ENCODE measurements at places on chromosomes 12 and 14.

DNA sequence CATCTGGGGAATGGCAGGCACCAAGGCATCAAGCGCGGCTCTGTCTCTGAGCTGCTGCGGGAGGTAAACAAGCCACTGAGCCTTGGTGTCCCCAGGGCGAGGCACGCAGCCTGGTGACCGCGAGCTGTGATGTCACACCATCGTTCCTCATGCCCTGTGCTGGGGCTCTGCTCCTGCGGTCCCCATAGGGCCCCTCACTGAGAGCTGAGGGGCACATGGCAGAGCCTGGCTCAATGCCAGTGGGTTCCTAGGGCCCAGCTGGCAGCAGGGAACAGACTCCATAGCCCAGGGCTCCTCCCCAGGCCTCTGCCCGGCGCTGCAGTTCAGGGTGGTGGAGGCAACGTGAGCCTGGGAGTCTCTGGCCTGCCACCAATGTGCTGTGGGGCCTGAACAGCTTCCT, 22.6 kb downstream of the CHGA start:
- peak; percentile 74 for DNase-seq

- DNase-seq, result no peak
Measured at GRCh38 chr12:67702136-67702535, 53.6 kb downstream of the DYRK2 start.

DNA sequence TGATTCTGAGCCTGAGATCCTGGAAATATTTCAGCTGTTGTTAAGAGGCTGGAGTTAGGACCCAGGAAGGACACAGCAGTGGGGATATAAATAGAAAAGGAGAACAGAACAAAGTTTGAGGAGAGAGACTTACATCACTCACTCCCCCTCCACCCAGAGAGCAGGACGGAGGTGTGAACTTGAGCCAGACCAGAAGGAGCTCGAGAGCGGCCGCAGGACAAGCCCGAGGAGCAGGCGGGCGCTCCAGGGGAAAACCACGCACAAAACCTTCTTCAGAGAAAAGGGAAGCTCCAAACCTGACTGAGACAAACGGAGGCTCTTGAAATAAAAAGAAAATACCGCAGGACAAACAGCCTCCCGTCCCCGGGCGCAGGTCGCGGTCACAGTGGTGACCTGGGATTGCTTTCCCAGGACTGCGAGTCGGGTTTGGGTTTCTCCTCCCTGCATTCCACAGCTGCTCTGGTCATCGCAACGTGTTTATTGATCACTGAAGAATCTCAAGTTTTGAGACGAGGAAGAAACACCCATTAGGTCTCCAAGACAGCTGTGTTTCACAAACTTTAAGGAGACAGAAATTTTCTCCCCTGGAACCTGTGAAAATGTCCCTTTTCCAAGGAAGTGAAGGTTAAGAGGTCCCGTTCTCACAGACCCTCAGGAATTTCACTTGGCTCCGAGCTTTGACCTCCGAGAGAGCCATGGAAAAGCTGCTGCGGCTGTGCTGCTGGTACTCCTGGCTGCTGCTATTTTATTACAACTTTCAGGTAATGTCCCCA, at the start of gene ADGRD1:
Gene ADGRD1 (plus strand): TSS at position 137 of the 773 bp plus-strand sequence. CDS start 559 bp downstream, at position 696.
- no peak for DNase-seq

- peak; percentile 64 for DNase-seq
Measured at GRCh38 chr12:70732287-70732686, 95.1 kb upstream of the PTPRB start.

DNA sequence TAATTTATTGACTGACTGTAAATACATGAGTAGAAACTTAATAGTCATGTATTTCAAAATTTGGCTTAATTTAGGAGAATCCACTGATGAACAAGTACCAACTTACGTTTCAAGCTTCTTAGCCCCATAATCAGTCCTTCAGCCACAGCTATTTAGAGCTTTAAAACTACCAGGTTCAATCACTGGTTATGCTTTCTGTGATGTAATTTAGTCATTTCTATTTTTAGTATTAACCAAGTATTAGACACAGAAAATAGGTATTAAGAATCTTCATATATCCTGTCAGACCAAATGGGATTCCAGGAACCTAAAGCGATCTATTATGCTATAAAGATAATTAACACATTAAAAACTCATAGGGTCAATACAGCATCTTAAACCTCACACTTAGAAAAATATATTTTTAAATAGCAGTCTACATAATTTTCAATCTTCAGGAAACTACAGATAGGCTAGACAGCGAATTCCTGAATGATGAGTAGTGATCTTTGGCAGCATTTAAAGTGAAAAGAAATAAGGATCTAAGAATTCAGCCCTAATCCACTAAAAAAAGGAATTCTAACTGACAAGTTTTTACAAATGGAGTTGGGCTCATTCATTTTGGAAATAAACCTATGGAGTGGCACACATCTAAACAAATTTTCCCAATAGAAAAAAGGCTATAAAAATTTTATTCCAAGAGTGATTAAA, 51.5 kb downstream of the ZC3H14 start:
- DNase-seq, result no peak

- no peak for DNase-seq
Measured at GRCh38 chr12:108833757-108834472, 23.5 kb downstream of the SSH1 start.

DNA sequence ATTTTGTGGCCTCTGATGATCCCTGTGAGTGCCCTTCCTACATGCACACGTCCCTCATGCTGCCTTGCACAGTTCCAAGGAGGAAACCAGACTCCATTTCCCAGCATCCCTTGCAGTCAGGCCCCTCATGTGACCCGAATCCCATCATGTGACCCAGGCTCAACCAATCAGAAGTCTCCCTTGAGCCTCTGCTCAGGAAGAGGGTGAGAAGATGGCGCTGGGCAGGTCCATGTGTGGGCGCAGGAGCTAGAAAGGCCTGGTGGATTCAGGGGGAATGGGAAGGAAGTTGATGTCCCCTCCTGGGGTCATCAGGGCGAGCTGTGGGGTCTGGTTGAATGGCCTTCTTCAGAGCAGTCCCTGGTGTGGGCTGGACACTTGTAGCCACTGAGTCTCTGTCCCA, 240.5 kb downstream of the ADGRD1 start:
- no peak for DNase-seq

DNA sequence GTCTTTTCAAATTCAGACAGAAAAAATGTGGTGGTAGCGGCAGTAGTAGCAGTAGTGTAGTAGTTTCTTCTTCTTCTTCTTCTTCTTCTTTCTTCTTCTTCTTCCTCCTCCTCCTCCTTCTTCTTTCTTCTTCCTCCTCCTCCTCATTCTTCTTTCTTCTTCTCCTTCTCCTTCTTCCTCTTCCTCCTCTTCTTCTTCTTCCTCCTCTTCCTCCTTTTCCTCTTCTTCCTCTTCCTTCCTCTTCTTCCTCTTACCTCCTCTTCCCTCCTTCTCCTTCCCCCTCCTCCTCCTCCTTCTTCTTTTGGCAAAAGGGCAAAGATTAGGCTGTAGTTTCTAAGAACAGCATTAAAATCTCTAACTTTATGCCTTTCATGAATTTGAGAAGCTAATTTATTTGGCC, 59.6 kb upstream of the INSM2 start:
- DNase-seq, result no peak

DNA sequence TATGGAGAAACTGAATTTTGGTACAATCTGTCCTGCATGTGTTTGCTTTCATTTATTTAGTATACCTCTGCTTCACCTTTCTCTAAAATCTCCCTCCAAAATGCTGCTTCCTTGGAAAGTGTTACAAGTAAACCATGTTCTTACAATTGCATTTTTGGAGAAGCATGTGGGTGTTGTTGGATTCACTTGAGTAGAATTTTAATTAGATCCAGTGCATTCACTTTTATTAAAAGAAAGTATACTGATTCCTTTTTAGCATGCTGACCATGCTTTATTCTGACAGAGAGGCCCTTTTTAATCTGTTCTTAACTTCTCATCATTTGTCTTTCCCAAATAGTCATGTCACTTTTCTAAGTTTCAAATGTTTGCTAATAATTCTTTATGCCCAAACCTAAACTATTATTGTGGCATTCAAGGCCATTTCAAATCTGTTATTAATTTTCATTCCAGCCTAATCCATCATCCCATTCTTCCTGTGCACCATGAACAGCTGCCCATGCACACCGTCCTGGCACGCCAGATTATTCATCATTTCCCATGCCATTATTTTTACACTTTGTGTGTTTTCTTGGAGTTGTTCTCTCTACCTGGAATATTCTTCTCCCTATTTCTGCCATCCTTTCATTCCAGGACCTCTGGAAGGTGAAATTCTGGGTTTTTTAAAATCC, 90.7 kb downstream of the METTL25 start:
- no peak for DNase-seq

- no peak for DNase-seq
Measured at GRCh38 chr12:62813031-62813829, 121.7 kb downstream of the PPM1H start.

- DNase-seq, result no peak
Measured at GRCh38 chr12:131618303-131618658, 92.6 kb upstream of the SFSWAP start.

GRCh38 chr14:78448164-78449094, 278.3 kb downstream of the NRXN3 start:
- DNase-seq, result peak; percentile 68

DNA sequence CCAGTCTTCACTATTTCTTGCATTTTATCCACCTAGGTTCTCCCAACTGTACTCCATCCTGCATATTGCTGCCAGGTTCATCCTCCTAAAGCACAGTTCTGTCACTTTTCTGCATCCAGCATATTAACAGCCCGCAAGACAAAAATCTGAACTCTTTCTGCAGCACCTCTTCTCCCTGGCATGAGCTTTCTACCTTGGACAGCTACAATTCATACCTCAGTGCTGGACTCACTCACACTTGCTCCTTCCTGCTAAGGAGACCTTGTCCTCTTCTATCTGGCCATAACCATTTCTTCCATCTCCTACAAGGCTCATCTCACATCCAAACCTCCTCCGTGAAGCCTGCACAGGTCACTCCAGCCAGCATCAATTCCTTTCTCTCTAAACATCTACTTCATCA, 170.1 kb upstream of the GRIP1 start:
- no peak for DNase-seq

GRCh38 chr14:104708606-104709268, 15.3 kb upstream of the ADSS1 start:
- peak; percentile 61 for DNase-seq

DNA sequence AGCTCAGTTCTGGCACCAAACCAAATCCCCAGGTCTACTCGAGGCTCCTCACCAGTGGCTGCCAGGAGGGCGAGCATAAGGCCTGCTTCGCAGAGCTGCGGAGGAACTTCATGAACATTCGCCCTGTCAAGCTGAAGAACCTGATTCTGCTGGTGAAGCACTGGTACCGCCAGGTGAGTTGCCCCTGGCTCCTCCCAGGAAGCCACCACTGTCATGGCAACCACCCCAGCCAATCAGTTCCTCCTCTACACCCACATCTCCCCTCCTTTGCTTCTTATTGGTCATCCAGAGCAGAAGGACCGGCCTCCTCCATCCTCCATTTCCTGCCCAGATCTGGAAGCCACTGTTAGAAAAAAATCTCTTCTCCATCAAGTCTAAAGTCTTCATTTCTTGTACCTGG, 17.2 kb upstream of the OAS2 start:
- no peak for DNase-seq

- no peak for DNase-seq
Measured at GRCh38 chr14:85590784-85591183, 60.8 kb downstream of the FLRT2 start.

DNA sequence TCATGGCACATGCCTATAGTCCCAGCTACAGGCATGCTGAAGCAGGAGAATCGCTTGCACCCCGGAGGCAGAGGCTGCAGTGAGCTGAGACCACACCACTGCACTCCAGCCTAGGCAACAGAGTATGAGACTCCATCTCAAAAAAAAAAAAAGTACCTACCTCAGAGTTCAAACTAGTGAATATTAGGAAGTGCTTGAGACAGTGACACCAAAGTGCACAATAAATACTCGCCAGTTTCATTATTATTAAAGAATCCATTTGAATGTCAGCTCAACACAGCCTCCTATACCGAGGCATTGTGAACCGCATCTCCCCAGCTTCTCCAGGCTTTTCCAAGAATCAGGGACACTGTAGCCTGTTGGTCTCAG, 5.0 kb downstream of the GAPDH start:
- no peak for DNase-seq

Data from NCI-H2081 (cell line).